ENCODE measurements at places on chromosomes 13 and 19.

DNA sequence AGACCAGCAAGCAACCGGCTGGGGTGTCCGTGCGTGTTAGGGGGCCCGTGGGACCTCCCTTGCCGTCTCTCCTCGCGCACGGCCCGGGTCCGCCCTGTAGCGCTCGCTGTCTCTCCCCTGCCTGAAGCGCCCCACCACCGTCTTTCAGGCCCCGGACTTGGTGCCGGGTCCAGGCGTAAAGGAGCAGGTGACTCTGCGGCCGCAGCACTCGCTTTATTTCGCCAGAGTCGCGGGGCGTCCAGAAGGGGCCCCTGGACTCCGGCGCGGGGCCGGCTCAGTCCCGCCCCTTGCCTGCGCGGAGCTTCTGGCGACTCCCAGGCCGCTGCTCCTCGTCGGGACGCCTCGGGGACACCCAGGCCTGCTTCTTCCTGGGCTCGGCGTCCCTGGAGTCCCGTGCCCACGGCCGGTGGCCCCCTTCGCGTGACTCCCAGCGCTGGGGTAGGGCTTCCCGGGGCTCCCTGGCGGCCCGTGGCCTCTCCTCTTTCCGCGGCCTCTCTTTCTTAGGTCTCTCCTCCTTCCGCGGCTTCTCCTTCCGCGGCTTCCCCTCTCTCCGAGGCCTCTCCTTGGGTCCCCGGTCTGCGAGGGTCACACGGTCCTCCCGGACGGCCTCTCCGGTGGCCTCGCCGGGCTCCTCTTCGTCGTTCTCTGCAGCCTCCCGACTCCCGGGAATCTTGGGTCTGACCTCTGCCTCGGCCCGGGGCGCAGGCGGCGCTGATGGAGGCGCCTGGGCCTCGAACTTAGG, 3.1 kb downstream of the AMH start:
- no peak for DNase-seq

- peak; percentile 43 for DNase-seq
These were observed 98.9 kb upstream of the SIAH3 start for GRCh38 chr13:45950386-45951000.

GRCh38 chr19:2994588-2995131, 17.3 kb downstream of the TLE6 start:
- no peak for DNase-seq

GRCh38 chr13:38980750-38981078, 9.9 kb downstream of the STOML3 start:
- no peak for DNase-seq

DNA sequence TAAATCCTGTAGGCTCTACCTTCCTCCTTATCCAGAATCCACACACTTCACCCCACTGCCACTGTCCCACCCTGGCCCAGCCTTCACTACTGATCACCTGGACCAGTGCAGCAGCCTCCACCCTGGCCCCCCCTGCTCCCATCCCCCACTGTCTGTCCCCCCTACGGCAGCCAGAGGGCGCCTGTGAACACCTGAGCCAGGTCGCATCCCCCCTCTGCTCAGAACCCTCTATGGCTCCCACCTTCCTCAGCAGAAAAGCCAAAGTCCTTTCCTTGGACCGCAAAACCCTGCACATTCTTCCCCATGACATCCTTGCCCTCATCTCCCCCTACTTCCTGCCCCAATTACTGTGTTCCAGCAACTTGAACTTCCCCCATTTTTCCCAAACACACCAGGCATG, 20.6 kb downstream of the ELAVL3 start:
- no peak for DNase-seq

- DNase-seq: no peak
These were observed 39.6 kb downstream of the LTBP4 start for GRCh38 chr19:40640744-40641143.

GRCh38 chr13:98460516-98460915, 116.4 kb downstream of the STK24 start:
- no peak for DNase-seq

GRCh38 chr13:83498045-83498444, 384.2 kb downstream of the SLITRK1 start:
- no peak for DNase-seq

- DNase-seq: no peak
These were observed 126.0 kb upstream of the VSTM2B start for GRCh38 chr19:29399804-29400203.

DNA sequence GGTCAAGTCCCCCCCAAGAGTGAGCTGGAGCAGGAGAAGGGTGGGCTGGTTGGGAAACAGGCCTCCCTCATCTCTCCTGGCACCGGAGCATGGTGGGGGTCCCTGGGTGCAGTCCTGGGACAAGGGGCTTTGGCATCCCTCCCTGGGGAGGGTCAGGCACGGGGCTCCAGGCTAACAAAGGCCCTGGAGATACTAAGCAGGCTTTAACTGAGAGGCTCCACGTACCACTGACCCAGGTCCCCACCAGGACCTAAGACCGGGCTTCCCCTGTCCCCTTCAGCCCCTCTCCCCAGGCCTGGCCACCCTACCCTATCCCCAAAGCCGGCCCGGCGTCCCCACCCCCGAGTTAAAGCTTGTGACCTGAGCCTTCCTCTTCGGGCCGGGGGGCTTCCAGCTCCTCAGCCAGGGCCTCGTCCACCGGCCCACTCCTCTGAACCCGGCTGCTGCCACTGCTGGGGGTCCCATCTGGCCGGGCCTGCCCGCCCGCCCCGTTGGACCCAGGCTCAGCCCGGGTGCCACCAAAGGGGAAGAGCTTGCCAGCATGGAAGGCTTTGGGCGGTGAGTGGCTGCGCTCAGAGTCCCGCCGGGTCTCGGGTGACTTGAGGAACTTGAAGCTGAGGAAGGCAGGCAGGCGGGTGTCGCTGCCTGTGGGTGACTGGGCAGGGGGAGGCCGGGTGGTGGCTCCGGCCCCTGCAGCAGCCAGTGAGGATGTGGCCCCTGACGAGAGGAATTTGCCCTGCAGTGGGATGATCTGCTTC, 10.1 kb downstream of the ANO8 start:
- no peak for DNase-seq

- no peak for DNase-seq
These were observed 1255.1 kb downstream of the SLITRK1 start for GRCh38 chr13:82627183-82627582.

DNA sequence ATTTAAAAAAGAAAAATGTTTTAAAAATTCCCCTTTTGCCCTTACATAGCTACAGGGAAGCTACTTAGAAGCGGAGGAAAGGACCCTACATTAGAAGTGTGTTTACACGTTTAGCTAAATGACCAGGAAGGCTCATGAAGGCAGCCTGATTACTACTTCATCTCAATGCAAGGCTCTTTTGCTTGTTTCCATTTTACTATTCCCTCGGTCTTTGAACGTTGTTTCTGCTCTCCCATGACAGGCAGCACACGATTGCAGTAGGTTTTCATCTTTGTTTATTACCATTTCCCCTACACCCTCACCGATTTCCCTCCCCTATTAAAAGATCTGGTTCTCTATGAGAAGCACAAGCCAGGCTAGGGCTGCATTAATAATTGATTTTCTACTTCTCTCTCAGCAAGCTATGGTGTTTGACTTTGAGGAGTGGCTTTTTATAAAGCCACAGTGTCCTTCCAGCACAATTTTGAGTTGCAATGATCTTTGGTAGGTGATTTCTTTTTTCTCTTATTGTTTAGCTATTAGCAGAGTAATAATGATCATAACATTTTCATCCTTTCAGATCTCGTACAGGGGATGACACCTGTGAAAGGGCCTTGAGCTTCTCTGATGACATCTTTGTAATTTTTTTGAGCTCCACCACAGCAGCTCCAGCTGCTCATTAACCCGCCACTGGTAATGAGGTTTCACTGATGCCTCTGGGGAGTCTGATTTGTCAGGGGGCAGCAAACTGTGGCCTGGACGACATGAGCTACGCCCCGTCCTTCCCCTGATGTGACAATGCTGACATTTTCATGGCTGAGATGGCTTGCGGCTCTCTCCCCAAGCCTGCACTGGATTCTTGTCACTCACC, 670.3 kb downstream of the UQCRFS1 start:
- no peak for DNase-seq

- peak; percentile 25 for DNase-seq
These were observed 1.6 kb upstream of the KMT2B start for GRCh38 chr19:35715981-35716800.

DNA sequence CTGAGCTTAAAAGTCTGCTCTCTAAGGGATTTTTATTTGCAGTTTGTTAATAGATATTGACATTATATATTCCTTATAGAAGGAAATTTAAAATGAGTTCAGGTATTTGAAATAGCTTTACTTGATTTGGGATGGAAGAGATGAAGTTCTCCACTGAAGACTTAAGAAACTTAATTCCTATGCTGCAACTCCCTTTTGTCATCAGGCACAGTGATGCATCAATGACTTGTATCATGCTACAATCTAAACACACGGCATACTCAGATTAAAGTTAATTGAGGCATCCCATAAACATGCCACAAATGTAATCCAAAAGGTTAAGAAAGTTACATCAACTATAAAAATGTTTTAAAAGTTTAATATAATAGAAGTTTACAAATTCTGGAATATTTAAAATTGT, 109.0 kb downstream of the STARD13 start:
- DNase-seq: no peak

GRCh38 chr19:50790396-50790795, at the start of gene ACP4:
ACP4 (plus strand) TSS chr19:50790415; CDS start chr19:50790415, 0 bp downstream.
- no peak for DNase-seq

Data from CD4-positive, alpha-beta T cell treated with Interferon alpha-2 for 1 hour (primary cell).